ENCODE measurements at places on chromosomes 1 and 21.

- DNase-seq = no peak
- no peaks in the 10 kb centered on the region for H3K4me1 ChIP-seq
- no peak overlapping the region for H3K4me3 ChIP-seq
- no peaks in the 10 kb centered on the region for H3K36me3 ChIP-seq
Observed at GRCh38 chr1:220894025-220894923, 15.0 kb downstream of the HLX start.

GRCh38 chr1:3533067-3534048 lies 78.0 kb downstream of the MEGF6 start:
- peaks cover 12% of the 10 kb centered on the region for H3K4me1 ChIP-seq
- no peak overlapping the region for H3K27ac ChIP-seq
- H3K27me3 ChIP-seq = no peaks in the 10 kb centered on the region
- H3K4me3 ChIP-seq = no peak overlapping the region

DNA sequence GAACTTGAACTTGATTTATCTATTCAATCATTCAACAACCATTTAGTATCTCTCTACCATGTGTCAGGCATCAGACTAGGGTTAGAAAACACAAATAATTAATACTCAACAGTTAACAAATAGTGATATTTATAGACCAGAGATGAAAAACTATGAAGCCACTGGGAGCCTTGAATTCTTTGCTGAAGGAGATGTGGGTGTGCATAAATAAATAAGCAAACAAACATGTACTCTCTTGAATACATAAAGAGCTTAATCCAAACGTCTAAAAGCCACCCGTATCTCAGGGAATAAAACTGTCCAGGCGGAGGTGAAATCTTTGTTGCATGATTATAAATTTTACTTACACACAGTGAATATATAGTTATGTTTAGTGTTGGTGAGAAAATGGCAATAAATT lies 165.7 kb downstream of the SLC45A1 start:
- H3K27me3 ChIP-seq = no peaks in the 10 kb centered on the region
- no peak for DNase-seq
- no peak overlapping the region for H3K4me3 ChIP-seq
- H3K36me3 ChIP-seq = no peaks in the 10 kb centered on the region

DNA sequence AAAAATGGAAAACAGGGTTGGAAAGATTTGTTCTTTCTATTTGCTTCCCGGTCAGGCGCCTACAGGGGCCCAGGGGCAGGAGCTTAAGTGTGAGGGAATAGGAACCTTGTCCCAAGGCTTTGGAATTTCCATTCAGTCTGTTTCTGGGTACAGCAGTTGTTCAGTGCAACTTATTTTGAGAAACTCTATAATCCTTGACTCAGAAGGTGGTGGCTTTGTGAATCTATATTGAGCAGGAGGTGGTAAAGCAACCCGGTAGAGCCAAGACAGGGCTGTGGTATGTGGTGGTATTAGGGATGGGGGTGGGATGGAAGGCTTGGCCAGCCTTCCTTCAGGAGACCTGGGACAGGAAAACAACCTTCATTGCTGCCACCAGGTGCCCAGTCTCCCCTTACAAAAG lies 20.0 kb downstream of the GJA5 start:
- no peaks in the 10 kb centered on the region for H3K4me1 ChIP-seq
- no peaks in the 10 kb centered on the region for H3K27me3 ChIP-seq
- no peaks in the 10 kb centered on the region for H3K36me3 ChIP-seq
- no peak overlapping the region for H3K4me3 ChIP-seq
- no peak for DNase-seq

- no peak for DNase-seq
- no peaks in the 10 kb centered on the region for H3K27me3 ChIP-seq
- H3K4me1 ChIP-seq = no peaks in the 10 kb centered on the region
Observed at GRCh38 chr21:30605968-30606367, 5.1 kb downstream of the KRTAP22-1 start.

DNA sequence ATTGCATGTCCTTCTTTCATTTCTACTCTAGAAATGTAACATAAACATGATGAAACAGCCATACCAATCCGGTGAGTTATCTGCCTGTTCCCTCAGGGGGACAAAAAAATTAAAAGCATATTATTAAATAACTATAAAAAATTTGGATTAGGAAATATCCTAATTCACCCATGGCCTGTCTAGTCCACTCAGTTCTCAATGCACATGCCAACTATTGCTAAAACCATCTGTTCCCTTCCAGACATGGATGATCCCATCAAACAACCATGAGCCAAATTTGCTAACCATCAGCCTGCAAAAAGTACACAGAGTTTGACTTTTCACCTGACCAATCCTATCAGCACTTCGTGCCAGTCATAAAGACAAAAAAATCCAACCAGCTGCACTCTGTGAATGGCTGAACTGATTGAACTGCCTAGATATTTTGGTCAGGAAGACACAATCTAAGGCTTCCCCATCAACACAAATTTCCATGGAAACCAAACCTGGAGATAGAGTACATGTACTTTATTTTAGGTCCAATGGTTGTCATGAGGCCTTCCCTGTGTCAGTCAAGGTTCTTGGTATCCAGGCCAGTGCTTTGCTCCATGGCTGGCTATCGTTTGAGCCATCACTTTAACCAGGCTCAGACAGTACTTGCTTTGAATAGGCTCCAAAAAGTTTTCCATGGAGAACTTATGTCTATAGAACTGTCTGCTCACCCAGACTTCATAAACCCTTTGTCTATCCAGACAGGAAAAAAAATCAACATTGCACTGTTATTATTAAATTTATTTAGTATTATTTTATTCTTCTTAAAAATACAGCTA lies 570.8 kb downstream of the LTN1 start:
- no peaks in the 10 kb centered on the region for H3K36me3 ChIP-seq
- no peaks in the 10 kb centered on the region for H3K27me3 ChIP-seq
- DNase-seq = no peak
- no peaks in the 10 kb centered on the region for H3K4me1 ChIP-seq
- no peak overlapping the region for H3K27ac ChIP-seq

DNA sequence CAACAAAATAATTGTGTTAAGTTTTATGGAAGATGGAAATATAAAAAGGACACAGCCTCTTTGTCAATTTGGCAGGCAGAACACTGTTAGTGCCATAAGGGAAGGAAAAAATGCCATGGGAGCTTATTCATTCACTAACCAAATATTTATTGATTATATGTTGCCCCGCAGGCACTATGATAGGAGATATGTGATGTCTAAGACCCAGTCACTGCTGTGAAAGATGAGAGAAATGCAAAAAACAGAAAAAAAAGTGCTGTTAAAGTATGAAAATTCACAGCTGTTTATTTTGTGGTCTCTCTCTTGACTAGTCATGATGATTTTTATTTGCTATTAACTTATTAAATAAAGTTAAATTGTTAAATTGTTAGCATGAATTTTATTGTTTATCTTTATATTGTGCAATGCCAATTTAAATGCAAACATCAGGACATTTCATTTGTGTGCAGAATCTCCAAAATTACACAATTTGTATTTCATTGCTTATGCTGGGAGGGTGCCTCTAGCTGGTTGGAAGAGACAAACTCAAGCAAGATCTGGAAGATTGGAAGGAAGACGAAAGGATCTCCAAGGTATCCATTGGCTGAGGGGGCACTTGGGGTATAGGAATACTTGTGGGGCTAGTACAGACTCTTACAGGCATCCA lies 17.8 kb upstream of the PTGFR start:
- H3K27me3 ChIP-seq = no peaks in the 10 kb centered on the region
- no peaks in the 10 kb centered on the region for H3K4me1 ChIP-seq
- H3K27ac ChIP-seq = no peak overlapping the region
- no peak for DNase-seq
- H3K36me3 ChIP-seq = no peaks in the 10 kb centered on the region

DNA sequence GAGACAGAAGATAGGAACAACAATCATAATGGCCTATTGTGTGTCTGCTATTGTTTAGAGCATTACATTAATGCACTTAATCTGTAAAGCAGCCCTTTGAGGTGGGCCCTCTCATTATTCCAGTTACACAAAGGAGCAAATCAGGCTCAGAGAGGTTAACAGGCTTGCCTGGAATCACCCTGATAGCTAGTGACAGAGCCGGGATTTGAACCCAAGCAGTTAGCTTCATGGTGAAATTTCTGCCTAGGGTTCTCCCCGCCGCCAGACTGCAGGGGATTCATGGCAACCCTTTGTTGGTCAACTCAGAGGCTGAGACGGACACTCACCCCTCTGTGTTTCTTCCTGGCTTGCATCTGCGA lies 7.1 kb downstream of the HEYL start:
- no peak overlapping the region for H3K27ac ChIP-seq
- no peaks in the 10 kb centered on the region for H3K27me3 ChIP-seq
- no peak for DNase-seq
- no peaks in the 10 kb centered on the region for H3K36me3 ChIP-seq
- H3K4me3 ChIP-seq = no peak overlapping the region

DNA sequence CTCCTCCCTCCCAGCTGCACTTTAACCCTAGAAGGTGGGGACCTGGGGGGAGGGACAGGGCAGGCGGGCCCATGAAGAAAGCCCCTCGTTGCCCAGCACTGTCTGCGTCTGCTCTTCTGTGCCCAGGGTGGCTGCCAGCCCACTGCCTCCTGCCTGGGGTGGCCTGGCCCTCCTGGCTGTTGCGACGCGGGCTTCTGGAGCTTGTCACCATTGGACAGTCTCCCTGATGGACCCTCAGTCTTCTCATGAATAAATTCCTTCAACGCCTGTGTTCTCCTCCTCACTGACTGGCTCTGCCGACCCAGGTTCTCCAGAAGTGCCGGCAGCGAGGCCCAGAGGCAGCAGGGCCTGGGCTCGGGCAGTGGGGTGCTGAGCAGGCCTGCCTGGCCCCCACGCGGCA lies 6.5 kb upstream of the HTR6 start:
- H3K4me1 ChIP-seq = peaks cover 3% of the 10 kb centered on the region
- H3K27ac ChIP-seq = no peak overlapping the region
- H3K4me3 ChIP-seq = no peak overlapping the region

GRCh38 chr1:201714542-201715329 lies 114.2 kb upstream of the IPO9 start:
- H3K4me3 ChIP-seq = no peak overlapping the region
- no peak overlapping the region for H3K27ac ChIP-seq

DNA sequence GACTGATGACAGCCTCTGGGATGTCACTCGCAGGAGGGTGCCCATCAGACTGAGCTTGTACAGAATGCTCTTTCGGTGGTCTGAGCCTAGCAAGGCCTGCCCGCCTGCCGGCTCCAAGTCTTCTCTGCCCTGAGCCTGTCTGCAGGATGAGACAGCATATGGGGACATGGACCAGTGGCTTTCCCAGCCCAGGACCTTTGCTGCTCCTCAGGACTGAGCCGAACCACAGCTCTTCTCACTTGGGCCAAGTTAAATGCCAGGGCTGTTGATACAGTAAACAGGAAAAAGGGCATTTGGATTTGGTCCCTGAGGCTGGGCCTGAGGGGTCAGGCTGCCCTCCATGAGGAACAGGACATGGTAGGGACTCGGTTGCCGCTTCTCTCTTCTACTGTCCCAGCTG lies 64.3 kb upstream of the EPS8L3 start:
- no peaks in the 10 kb centered on the region for H3K27me3 ChIP-seq
- no peak overlapping the region for H3K27ac ChIP-seq
- H3K36me3 ChIP-seq = no peaks in the 10 kb centered on the region
- H3K4me3 ChIP-seq = no peak overlapping the region
- no peaks in the 10 kb centered on the region for H3K4me1 ChIP-seq
- DNase-seq = no peak

DNA sequence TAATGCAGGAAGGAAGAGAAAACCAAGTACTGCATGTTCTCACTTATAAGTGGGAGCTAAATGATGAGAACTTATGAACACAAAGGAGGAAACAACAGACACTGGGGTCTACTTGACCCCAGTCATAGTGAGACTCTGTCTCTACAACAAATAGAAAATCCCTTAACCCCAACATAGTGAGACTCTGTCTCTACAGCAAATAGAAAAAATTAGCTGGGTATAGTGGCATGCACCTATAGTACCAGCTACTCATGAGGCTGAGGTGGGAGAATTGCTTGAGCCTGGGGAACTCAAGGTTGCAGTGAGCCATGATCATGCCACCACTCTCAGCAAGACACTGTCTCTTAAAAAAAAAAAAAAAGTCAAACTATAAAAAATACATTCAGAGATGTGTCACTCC lies 42.7 kb downstream of the GIPC2 start:
- H3K27me3 ChIP-seq = peaks cover 3% of the 10 kb centered on the region
- H3K4me3 ChIP-seq = no peak overlapping the region
- no peaks in the 10 kb centered on the region for H3K36me3 ChIP-seq
- DNase-seq = no peak
- no peaks in the 10 kb centered on the region for H3K4me1 ChIP-seq

DNA sequence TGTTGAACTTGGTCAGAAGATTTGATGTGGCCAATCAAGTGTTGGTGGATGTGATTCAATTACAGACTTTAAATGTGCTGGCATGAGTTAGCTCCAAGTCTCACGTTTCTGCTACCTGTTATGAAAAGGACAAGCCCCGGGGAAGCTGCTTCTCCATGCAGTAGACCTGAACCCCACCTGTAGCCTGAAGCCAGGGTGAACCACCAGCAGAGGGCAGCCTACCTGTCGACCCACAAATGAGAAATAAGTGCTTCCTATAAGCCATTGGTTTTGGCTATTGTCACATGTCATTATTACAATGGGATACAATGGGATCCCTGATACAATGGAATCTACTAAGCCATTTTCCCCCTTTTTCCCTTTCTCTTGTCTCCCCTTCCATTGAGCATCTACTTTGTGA lies 230.2 kb downstream of the PRDM2 start:
- no peaks in the 10 kb centered on the region for H3K36me3 ChIP-seq
- H3K27ac ChIP-seq = no peak overlapping the region
- no peaks in the 10 kb centered on the region for H3K27me3 ChIP-seq
- H3K4me3 ChIP-seq = no peak overlapping the region
- H3K4me1 ChIP-seq = no peaks in the 10 kb centered on the region

- no peak overlapping the region for H3K27ac ChIP-seq
- no peak overlapping the region for H3K4me3 ChIP-seq
- DNase-seq = no peak
Observed at GRCh38 chr1:42730002-42730401, 10.0 kb downstream of the CLDN19 start.

- H3K36me3 ChIP-seq = no peaks in the 10 kb centered on the region
- no peak overlapping the region for H3K4me3 ChIP-seq
- H3K27ac ChIP-seq = no peak overlapping the region
- no peaks in the 10 kb centered on the region for H3K4me1 ChIP-seq
- no peaks in the 10 kb centered on the region for H3K27me3 ChIP-seq
Observed at GRCh38 chr1:178485541-178485981, 11.2 kb downstream of the CLEC20A start.

DNA sequence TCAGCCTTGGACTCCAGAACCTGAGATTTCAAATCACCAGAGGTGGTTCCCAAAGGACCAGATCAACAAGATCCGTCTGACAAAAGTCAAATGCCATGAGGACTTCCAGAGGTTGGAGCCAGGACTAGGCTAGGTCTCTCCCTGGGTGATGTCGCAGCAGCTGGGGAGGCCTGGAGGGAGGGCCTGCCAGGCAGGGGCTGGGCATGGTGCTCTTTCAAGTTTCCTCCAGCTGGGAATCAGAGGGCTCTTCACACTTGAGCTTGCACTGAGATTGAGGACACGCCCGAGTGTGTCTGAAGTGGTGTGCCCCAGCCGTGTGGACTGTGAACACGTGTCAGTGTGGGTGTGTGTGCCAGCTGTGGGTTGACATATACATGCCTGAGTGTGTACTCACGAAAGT lies 21.3 kb upstream of the RSPO1 start:
- no peak for DNase-seq
- no peaks in the 10 kb centered on the region for H3K27me3 ChIP-seq
- no peaks in the 10 kb centered on the region for H3K36me3 ChIP-seq
- H3K4me1 ChIP-seq = no peaks in the 10 kb centered on the region

- no peak overlapping the region for H3K4me3 ChIP-seq
- H3K27me3 ChIP-seq = no peaks in the 10 kb centered on the region
- H3K36me3 ChIP-seq = no peaks in the 10 kb centered on the region
Observed at GRCh38 chr21:14716761-14717396, 170.8 kb upstream of the SAMSN1 start.

GRCh38 chr1:241813768-241814320 lies 34.2 kb upstream of the EXO1 start:
- no peak for DNase-seq
- H3K4me1 ChIP-seq = no peaks in the 10 kb centered on the region
- H3K27me3 ChIP-seq = no peaks in the 10 kb centered on the region
- no peaks in the 10 kb centered on the region for H3K36me3 ChIP-seq
- no peak overlapping the region for H3K4me3 ChIP-seq
